ENCODE measurements at places on chromosomes 2 and 18.

DNA sequence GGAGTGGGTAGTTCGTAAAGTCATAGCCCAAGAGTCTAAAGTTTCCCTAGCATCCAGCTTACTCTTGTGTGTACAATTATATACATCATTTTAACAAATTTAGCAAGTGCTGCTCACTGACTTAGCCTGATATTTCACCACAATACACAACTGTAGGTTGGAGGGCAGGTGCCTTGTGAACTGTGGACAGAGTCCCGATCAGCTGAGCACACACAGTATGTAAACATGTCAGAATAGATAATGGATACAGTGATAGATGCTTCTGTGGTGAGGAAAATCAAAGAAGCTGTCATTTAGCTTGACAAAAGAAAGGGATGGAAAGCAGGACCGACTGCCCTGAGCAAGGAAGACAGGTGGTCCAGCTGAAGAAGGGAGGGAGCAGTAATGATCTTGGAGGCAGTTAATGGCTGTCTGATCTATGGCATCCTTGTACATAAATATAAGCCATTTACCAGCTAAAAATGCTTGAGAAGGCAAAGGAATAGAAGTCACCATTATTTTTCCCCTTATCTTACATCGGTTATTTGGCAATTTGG lies 372.8 kb upstream of the UBE2E3 start:
- no peak for DNase-seq

DNA sequence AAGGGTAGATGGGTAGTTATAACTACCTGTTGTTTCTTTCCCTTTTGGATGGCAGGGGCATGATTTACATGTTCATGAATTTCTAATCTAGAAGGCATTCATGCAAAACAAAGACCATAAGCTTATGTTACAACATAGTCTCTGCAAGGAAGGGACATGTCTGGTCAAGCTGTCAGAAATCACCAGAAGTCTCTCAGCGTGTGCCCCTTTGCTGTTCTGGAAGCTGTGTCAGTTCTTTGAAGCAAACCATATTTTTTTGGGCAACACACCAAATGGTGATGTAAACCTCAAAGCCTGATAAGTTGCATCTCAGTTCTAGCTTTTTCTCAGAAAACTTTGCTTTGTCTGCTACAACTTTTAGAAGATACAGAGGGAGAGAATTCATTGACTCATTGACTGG lies 173.5 kb upstream of the CTAGE1 start:
- DNase-seq = no peak

GRCh38 chr2:234189786-234190300 lies 139.3 kb downstream of the SPP2 start:
- DNase-seq = no peak

DNA sequence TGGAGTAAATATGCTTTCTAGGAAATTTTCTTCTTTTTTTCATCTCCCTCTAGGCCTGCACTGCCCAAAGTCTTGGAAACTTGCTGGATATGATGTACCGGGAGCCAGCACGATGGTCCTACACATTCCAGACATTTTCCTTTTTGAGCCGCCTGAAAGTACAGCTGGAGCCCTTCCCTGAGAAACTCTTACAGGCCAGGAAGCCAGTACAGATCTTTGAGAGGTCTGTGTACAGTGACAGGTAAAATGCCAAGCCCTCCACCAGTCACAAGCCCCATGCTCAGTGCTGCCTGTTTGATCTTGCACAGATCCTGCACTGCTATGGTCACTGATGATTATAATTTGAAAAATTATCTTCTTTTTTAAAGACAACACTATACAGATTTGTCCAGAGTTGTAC lies 20.0 kb downstream of the DGUOK start:
- no peak for DNase-seq

DNA sequence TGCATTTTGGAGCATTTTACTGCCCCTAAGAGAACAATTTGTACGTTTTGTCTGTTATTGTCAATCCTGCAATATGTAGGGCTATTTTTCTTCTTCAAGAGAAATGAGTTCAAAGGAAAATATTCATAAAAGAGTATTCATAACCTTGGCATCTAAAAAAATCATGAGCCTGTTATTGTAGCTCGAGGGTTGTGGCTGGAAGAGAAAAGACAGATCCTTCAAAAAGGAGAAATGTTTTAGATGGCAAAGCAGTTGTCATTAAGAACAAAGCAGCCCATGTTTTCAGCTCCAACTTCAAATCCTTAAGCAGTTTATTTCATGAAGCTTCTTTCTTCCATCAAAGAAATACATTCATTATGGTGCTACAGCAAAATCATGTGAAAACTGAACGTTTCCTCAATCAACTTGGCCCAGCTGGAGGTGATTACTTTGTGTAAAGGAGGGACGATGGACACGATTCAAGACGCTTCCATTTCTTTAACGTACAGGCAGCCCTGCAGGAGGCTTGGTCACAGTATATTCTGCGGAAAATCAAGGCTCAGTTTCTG lies 31.4 kb downstream of the QPCT start:
- DNase-seq = no peak

GRCh38 chr2:236319036-236319435 lies 54.8 kb upstream of the ASB18 start:
- no peak for DNase-seq

GRCh38 chr2:82239176-82239575 lies 1934.6 kb upstream of the LRRTM1 start:
- DNase-seq = no peak

Data from stimulated activated CD8-positive, alpha-beta memory T cell treated with anti-CD3 and anti-CD28 coated beads, Interleukin-7, amount 100 ng/mL, for 1 hour (primary cell).